Activated CD4-positive, alpha-beta T cell treated with anti-CD3 and anti-CD28 coated beads, Interleukin-2, amount 50 U/mL, for 4 hours (primary cell): ENCODE measurements at places on chromosomes 13 and 19.

DNA sequence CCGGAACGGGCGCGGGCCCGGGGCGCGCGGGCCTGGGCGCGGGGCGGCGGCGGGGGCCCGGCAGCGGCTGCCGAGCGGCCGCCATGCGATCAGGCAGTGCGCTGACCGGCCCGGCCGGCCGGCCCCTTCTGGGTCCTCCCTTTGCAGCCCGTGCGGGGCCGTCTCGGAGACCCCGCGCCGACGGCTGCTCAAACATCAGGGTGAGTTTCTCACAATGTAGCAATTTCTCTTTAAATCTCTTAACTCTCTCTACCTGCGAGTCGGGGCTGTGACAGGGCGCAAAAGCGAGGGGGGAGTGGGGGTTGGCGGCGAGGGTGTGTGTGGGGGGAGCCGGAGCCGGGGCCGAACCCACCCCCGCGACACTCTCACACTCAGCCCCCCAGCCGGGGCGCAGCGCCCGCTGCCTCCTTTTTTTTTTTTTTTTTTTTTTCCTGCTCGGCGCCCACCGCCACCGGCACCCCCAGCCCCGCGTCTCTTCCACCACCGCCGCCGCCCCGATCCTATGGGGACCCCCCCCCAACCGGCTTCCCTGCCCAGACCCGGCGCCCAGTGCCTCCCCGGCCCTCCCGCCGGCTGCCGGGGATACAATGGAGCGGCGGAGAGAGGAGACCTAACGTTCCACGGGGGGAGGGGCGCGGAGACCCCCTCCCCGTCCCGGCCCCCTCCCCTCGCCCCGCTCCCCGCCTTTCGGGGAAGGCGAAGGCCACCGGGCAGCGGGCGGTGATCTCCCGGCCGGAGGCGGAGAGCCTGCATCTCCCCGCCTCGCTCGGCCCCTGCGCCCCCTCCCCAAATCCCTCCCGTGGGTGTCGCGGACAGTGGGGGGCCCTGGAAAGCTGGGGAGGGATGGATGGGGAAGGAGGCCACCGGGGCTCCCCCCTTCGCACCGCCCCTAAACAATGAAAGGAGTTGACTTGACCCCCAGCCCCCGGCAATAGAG, at the start of gene BICRA:
Gene BICRA, plus strand, starts transcription at position 166 of the 937 bp plus-strand sequence. CDS start 64,441 bp downstream, outside the sequence.
- DNase-seq: peak; percentile 73

- no peak for DNase-seq
These were observed 4.1 kb upstream of the C1QTNF9B start for GRCh38 chr13:23901365-23901764.

DNA sequence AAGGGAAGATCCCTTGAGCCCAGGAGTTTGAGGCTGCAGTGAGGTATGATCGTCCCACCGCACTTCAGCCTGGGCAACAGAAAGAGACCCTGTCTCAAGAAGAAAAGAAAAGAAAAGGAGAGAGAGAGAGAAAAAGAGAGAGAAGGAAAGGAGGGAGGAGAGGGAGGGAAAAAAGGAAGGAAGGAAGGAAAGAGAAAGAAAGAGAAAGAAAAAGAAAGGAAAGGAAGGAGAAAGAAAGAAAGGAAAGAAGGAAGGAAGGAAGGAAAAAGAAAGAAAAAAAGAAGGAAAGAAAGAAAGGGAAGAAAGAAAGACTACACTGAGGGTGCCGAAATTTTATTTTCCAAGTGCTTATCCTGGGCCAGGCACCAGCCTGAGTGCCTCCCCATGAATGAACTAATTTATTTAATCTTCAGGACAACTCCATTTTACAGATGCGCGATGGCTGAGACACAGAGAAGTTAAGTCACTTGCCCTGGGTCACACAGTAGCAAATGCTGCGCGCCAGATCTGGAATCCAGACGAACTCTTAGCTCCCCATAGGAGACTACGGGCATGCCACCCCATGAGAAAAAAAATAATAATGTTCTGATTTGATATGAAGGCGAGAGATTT, 2.7 kb downstream of the CDC42EP5 start:
- DNase-seq: no peak

DNA sequence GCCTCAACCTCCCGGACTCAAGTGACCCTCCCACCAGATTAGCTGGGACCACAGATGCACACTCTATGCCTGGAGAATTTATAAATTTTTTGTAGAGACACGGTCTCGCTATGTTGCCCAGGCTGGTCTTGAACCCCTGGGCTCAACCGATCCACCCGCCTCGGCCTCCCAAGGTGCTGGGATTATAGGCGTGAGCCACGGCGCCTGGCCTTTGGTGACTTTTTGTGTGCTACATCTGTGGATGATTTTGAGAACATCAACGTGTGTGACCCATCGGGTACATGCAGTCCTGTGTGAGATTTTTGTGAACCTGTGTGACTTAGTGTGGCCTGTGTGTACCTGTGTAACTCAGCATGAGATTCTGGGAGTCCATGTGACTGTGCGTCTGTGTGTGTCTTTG, 8.5 kb upstream of the NFIX start:
- DNase-seq: no peak

- DNase-seq: no peak
These were observed 18.2 kb upstream of the PLAUR start for GRCh38 chr19:43688059-43688701.

GRCh38 chr13:62035981-62036380, 620.3 kb upstream of the PCDH20 start:
- DNase-seq: no peak

- no peak for DNase-seq
These were observed 1116.2 kb downstream of the DIAPH3 start for GRCh38 chr13:59047546-59047945.

GRCh38 chr19:38634757-38635482, 12.5 kb upstream of the ACTN4 start:
- peak; percentile 68 for DNase-seq

- no peak for DNase-seq
These were observed 83.6 kb upstream of the KLF12 start for GRCh38 chr13:74217811-74218210.

GRCh38 chr13:100338275-100338674, 249.4 kb downstream of the PCCA start:
- DNase-seq: no peak

GRCh38 chr19:8702350-8702749, 3.8 kb upstream of the ACTL9 start:
- peak; percentile 33 for DNase-seq

DNA sequence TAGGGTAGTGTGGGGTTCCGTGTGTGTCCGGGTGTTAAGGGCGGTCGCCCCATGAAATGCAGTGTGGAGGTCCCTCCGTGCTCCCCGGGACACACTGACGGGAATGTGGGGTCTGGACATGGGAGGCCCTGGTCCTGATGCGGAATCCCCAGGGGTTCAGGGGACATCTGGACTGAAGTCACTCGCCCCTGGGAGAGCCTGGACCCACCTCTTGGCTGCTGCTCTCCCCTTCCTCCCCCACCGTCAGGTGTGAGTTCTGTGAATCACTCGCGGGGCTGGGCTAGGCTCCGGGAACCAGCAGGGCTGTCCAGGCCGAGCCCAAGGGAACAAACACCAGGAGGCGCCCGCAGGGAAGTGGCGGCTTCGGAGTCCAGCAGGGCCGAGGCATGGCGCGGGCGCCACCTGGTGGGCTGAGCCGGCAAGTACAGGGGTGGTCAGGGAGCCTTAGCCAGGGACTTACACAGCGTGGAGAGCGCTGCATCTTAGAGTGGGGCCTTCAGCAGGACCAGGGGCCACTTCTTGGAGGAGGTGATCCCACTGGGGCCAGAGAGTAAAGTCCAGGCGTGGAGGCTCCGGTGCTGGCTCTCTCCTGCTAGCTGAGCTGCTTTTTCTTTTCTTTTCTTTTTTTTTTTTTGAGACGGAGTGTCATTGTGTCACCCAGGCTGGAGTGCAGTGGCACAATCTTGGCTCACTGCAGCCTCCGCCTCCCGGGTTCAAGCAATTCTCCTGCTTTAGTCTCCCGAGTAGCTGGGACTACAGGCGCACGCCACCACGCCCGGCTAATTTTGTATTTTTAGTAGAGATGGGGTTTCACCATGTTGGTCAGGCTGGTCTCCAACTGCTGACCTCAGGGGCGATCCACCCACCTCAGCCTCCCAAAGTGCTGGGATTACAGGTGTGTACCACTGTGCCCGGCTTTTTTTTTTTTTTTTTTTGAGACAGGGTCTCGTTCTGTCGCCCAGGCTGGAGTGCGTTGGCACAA, 20.1 kb downstream of the WTIP start:
- peak; percentile 76 for DNase-seq

DNA sequence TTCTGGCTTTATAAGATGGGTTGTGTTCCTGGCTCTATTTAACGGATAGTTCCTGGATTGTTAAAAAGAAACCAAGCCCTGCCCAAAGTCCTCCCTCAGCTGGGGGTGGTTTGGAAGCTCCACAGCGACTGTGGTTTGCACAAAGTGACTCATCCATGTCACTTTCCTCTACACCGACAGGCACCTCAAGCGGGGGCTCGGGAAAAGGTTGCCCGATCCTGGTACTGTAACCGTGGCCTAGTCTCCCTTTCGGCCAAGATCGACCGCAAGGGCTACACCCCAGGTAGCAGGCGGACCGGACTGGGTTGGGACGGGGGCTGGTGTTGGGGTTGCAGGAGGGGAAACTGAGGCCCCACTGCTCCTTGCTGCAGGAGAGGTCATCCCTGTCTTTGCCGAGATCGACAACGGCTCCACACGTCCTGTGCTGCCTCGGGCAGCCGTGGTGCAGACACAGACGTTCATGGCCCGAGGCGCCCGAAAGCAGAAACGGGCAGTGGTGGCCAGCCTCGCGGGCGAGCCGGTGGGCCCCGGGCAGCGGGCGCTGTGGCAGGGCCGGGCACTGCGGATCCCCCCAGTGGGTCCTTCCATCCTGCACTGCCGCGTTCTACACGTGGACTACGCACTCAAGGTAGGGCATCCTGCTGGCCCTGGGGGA, 1.6 kb downstream of the ARRDC2 start:
- DNase-seq: peak; percentile 43

DNA sequence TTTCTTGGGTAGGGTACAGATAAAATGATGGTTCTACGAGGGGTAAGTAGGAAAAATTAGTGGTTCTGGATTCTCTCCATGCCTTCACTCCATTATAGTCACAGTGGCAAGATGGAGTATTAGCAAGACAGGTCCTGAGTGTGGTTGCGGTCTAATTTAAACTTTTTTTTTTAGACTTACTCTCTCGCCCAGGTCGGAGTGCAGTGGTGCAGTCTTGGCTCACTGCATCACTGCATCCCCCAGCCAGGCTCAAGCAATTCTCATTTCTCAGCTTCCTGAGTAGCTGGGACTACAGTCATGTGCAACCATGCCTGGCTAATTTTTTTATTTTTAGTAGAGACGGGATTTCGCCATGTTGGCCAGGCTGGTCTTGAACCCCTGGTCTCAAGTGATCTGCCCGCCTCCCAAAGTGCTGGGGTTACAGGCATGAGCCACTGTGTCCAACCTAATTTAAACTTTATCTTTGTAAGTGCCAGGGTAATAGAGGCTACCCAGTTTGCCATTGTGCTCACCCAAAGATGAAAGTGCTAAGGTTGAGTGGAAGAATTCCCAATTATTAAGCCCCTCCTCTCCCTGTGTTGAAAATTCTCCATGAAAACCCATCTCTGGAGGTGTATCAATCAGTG, 135.6 kb downstream of the TM9SF2 start:
- no peak for DNase-seq

DNA sequence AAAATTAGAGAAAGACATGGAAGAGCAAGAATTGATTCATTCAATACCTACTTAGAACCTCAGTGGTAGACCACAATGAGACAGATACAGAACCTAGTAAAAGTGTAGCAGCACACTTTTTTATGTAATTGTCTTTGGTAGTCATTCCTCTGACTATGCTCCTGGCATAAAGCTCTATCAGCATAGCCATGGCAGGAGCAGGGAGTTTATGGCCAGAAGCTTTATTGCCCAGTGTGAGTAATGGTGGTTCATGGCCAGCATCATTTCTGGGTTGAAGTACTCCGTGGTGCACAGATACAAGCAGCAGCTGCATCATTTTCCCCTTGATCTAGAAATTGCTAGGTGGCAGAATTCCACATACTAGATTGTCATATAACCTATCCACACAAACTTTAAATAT, 352.6 kb downstream of the TBC1D4 start:
- no peak for DNase-seq

- DNase-seq: no peak
These were observed 521.3 kb downstream of the UQCRFS1 start for GRCh38 chr19:28691683-28692082.

- no peak for DNase-seq
These were observed 16.9 kb downstream of the TMEM150B start for GRCh38 chr19:55308281-55308680.

DNA sequence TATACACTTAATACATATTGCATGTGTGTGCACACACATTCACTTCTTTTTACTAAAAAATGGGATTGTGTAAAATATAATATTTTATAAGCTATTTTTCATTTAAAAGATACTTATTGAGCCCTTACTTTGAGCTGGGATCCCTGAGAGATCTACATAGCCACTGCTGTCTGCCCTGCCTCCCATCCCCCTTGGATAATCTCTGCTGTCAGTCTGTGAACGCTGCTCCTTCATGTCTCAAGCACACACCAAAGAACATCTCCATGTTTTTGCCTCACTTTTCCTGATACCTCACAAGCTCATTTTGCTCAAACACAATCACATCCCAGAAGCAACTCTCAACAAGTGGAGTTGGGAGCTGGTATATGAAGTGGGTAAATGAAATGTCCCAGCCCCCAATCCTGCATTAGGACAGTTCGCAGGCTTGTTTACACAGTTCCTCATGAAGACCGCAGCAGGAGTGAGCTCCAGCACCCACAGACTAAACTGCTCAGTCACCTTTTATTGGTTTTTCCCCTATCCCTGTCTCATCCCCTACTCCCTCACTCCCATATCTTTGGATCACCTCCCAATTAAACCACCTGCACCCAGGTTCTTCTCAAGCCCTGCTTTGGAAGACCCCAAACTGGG, 108.3 kb upstream of the FRY start:
- no peak for DNase-seq

- no peak for DNase-seq
These were observed 15.7 kb downstream of the AP2S1 start for GRCh38 chr19:46834984-46835383.

GRCh38 chr19:616747-617526, 16.4 kb downstream of the POLRMT start:
- DNase-seq: no peak

GRCh38 chr19:7013678-7014077, 7.6 kb downstream of the MBD3L2B start:
- DNase-seq: no peak

- peak; percentile 58 for DNase-seq
These were observed 722 bp downstream of the PKN1 start for GRCh38 chr19:14433554-14434501.

- no peak for DNase-seq
These were observed 6.1 kb downstream of the WDR83 start for GRCh38 chr19:12672744-12673143.
